ENCODE measurements at places on chromosomes 5 and 9.

GRCh38 chr5:129135633-129136032 lies 41.1 kb downstream of the ISOC1 start:
- no peak for DNase-seq

- DNase-seq = no peak
Observed at GRCh38 chr5:2201011-2201410, 318.3 kb upstream of the IRX4 start.

- DNase-seq = no peak
Observed at GRCh38 chr5:133744051-133744959, 132.0 kb upstream of the FSTL4 start.

DNA sequence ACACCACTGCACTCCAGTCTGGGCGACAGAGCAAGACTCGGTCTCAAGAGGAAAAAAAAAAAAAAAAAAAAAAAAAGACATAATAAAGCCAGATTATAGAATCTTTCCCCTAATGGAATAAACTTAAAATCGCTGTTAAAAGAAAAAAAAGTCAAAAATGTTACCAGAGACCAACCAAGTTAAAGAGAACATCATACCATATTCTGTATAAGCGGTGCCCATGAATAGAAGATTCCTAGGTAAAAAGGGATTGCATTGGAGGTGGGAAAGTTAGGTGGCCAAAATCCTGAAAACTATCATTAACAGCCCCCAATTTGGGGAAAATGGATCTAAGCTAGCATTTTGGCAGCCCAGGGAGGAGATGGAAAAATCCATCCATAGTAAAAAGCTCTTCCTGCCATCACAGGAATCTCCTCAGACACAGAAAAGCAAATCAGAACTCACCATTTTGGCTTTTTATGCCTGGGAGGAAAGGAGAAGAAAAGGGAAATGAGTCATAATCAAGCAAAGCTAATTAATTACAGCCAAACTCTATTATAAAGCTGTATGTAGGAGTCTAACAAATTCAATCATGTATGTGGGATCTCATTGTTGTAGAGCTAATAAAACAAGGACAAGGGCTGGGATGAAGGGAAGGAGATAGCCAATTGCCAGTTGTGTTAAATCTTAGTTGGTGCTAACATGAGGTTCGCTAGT lies 363.8 kb downstream of the ARL15 start:
- no peak for DNase-seq

GRCh38 chr5:95327211-95327610 lies 42.3 kb upstream of the MCTP1 start:
- no peak for DNase-seq

GRCh38 chr5:16881251-16881650 lies 54.8 kb downstream of the MYO10 start:
- DNase-seq = peak; percentile 14

DNA sequence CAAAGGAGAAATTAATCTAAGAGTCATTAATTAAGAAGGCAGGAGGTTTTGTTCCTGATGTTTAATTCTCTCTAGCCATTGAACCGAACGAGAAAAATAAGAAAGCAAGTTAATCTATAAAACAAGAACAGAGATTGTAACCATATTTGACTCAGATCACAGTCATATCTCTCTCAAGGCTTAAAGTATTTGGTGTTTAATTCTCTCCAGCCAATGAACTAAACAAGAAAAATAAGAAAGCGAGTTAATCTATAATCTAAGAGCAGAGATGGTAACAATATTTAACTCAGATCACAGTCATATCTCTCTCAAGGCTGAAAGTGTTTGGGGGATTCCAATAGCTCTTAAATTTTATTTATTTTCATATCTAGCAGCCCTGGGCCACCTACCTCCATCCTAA lies 74.4 kb upstream of the SHISAL2B start:
- no peak for DNase-seq

DNA sequence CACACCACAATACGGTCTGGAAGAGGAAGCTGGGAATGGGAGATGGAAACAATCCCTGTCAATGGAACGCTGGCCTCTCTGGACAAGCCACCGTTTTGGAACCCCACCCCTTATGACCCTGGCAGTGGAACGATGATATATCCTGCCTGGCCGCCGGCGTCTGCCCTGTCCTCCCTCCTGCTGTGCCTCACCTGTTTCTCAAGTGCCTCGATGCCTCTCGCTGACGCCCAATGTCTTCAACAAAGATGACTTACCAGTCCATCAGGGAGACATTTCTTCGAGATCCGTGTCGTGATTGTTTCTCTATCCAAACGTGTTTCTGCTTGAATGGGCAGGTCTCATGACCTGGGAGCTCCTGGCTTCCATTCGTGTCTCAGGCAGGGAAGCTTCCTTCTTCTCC lies 476.5 kb downstream of the SPATA31A7 start:
- DNase-seq = no peak

- DNase-seq = no peak
Observed at GRCh38 chr9:86763791-86764190, 183.5 kb downstream of the GAS1 start.

DNA sequence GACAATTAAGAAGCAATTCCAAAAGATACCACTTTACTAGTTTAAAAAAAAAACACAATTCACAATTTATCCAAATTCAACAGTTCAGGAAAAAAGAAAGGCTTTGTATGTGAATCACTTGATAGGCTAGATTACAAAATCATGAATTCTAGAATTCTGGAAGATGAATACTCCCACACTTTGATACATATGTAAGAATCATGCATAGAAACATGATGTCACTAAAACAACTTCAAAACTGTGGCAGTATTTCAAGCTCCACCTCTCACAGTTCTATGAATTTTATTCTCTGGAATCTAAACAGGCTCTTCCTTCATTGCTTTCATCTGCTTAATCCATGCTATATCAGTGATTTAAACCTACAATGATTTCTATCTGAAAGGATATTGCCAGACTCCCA lies 51.0 kb downstream of the GNAQ start:
- DNase-seq = no peak

DNA sequence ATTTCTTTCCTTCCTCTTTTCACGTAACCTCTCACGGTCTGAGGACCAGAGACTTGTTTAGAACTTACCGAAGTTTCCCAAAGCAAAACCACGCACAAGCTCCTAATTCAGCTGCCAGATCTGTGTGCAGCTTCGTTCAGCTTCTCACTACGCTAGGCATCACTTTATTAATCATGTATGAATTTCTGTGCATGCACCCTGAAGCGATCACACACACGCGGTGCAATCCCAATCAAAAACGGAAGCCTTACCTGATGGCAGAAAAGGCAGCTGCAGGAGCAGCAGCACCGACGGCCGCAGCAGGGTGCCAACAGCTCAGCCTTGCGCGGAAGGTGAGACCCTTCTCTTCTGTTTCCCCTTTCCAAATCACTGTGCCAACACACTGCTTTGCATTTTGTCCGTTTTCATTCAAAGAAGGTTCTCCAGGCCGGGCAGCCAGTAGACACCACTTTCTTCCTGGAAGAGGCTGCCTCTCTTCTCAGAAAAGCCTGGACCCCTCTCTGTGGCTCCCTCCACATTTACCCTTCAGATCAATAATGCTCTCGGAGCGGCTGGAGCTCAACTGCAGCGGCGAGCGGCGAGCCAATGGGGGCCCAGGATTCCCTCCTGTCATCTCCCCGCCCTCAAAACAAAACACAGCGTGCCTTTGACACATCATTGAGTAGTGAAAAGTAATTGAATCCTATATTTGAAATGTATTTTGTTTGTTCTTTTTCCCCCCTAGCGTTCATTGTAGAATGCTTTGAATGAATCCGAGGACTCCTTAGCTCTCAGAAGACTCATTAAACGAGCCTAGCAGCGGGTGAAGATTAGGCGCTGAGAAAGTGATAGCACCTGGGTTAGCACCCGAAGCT lies at the start of gene CDH12:
CDH12 (minus strand) TSS at position 538 of the 854 bp plus-strand sequence.
- no peak for DNase-seq

DNA sequence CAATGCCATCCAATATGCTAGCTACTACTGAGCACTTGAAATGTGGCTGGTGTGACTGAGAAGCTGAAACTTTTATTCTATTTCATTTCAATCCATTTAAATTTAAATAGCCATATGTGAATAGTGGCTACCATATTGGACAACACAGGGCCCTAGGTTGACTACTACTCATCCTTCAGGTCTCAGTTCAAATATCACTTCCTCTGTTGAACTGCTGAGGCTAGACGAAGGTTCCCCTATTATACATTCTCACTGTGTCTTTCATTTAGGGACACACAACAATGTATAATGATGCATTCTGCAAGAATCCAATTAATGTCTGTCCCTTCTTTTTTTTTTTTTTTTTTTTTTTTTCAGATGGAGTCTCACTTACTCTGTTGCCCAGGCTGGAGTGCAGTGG lies 208.7 kb downstream of the CRB2 start:
- DNase-seq = no peak

GRCh38 chr9:129487658-129488483 lies 133.0 kb downstream of the C9orf50 start:
- peak; percentile 63 for DNase-seq

DNA sequence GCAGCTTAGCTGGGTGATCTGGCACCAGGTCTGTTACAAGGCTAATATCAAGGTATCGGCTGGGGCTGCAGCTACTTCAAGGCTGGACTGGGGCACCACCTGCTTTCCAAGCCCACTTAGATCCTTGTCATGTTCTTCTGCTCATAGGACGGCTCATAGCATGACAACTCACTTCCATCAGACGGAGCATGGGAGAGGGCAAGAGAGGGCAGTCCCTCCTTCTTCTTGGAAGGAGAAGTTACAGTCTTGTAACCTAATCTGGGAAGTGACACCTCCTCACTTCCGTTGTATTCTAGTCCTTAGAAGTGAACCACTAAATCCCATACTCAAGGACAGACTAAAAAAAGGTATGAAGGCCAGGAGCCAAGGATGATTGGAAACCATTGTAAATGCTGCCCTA lies 258.2 kb downstream of the MAST4 start:
- DNase-seq = no peak

GRCh38 chr9:127333221-127334064 lies 63.5 kb upstream of the SLC2A8 start:
- DNase-seq = no peak

DNA sequence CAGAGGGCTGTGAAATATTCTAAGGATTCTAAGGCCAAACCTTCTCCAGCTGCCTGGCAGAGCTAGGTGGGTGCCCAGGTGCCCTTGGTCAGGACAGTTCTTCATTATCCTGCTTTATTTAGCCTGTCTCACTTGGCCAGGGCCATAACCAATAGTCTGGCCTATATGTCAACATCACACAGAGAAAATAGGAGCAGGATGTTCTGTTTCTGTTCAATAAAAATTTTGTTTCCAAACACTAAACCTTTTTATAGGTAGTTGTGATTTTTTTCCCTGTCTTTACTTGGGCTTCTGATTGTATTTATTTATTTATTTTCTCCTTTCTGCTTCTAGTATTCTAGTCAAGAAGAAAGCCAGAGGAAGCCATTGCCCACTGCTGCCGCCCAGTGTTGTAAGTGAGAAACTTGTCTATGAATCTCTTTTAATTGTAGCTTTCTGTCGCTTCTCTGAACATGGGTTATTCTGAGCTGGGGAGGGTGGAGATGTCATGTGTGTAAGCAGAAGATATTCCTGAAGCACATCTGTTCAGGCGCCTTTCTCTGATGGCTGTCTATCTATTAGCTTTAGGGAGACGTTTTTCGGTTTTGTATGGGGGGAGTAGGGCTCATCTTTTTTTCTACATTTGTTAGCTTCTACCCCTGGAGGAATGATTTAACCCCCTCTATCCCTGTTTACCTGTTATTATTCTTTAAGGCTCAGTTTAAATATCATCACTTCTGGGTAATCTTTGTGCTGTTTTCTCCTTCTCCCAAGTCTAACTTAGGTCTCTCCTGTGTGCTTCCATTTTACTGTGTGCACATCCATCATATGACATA lies 97.1 kb downstream of the UNC13B start:
- peak; percentile 50 for DNase-seq

DNA sequence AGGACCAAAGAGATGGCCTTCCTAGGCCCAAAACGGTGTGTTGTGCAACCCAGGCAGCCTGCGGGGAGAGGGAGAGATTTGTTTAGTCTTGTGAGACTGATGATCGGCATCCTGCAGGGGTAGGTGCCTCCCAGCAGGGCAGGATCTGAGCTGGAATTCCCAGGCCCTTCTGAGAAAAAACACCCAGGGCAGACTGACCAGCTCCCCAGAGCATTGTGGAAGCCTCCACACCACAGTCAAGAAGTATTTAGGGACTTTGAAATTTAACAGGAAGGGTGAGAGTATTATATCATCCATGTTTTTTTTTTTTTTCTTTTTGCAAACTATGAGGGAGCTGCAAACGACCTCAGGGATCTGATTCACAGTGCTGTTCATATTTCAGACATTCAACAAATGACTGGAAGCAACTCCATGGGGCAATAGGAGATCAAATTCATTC lies 104.5 kb upstream of the LHFPL2 start:
- no peak for DNase-seq

GRCh38 chr5:55965525-55965924 lies 29.2 kb downstream of the IL6ST start:
- DNase-seq = no peak
